Activated T-cell treated with anti-CD3 and anti-CD28 coated beads, Interleukin-2, amount 50 U/mL, for 72 hours (primary cell): ENCODE measurements at places on chromosomes 12 and 14.
A peak's percentile ranks its signal among the peaks of the same experiment; 100 is the strongest.

GRCh38 chr14:22418631-22419030, 170.4 kb downstream of the DAD1 start:
- no peaks in the 10 kb centered on the region for H3K27me3 ChIP-seq
- H3K27ac ChIP-seq = no peak overlapping the region
- no peak overlapping the region for H3K4me3 ChIP-seq
- no peaks in the 10 kb centered on the region for H3K4me1 ChIP-seq
- DNase-seq = no peak

GRCh38 chr12:3119192-3119755, 42.1 kb downstream of the TSPAN9 start:
- peaks cover 20% of the 10 kb centered on the region for H3K27me3 ChIP-seq
- no peak overlapping the region for H3K27ac ChIP-seq
- H3K4me1 ChIP-seq = peaks cover 21% of the 10 kb centered on the region
- H3K36me3 ChIP-seq = no peaks in the 10 kb centered on the region
- DNase-seq = no peak

- no peaks in the 10 kb centered on the region for H3K27me3 ChIP-seq
- no peak overlapping the region for H3K4me3 ChIP-seq
- H3K27ac ChIP-seq = no peak overlapping the region
- no peaks in the 10 kb centered on the region for H3K4me1 ChIP-seq
These were observed 11.6 kb upstream of the UNC119B start for GRCh38 chr12:120698665-120699064.

DNA sequence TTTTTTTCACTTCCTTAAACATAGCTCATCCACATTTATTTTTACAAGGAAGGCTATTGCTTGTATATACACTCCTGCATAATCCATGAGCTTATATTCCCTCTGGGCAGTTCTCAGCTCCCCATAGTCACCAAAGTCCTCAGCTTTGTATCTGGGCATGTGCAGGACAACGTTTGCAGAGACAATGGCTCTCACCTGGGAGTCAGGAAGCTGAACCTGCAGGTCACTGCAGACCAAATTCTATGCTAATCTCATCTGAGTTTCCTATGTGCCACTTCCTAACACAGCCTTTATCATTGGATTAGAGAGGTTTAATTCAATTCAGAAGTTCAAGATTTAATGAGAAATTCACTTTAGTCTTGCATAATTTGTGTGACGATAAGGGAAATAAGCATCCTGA, 131.5 kb downstream of the KCNK10 start:
- no peak for DNase-seq
- H3K4me1 ChIP-seq = peaks cover 7% of the 10 kb centered on the region
- H3K27me3 ChIP-seq = peaks cover 33% of the 10 kb centered on the region
- H3K27ac ChIP-seq = no peak overlapping the region
- no peak overlapping the region for H3K4me3 ChIP-seq

- H3K4me1 ChIP-seq = no peaks in the 10 kb centered on the region
- no peak for DNase-seq
- H3K27me3 ChIP-seq = no peaks in the 10 kb centered on the region
- no peak overlapping the region for H3K4me3 ChIP-seq
These were observed 99.9 kb downstream of the RAD51B start for GRCh38 chr14:67919259-67920032.

DNA sequence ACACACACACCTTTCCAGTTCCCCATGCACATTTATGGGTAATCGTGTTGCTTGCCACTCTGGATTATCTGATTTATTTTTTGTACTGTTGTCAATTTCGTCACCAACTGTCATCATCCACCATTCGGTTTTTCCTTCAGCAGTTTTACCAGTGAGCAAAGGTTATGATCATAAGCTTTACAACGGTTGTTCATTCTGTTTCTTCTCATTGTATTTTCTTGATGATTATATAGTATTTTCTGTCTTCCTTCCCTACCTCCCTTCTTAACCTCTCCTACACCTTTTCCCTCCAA, 680 bp downstream of the NECAP1 start:
- peaks cover 71% of the 10 kb centered on the region for H3K4me1 ChIP-seq
- H3K4me3 ChIP-seq = peak overlapping the region; percentile 95
- peaks cover 11% of the 10 kb centered on the region for H3K36me3 ChIP-seq
- DNase-seq = no peak
- H3K27ac ChIP-seq = peak overlapping the region; percentile 98

- no peak for DNase-seq
- H3K4me3 ChIP-seq = no peak overlapping the region
- no peaks in the 10 kb centered on the region for H3K27me3 ChIP-seq
- H3K36me3 ChIP-seq = no peaks in the 10 kb centered on the region
These were observed 102.5 kb downstream of the FSCB start for GRCh38 chr14:44404599-44404998.

DNA sequence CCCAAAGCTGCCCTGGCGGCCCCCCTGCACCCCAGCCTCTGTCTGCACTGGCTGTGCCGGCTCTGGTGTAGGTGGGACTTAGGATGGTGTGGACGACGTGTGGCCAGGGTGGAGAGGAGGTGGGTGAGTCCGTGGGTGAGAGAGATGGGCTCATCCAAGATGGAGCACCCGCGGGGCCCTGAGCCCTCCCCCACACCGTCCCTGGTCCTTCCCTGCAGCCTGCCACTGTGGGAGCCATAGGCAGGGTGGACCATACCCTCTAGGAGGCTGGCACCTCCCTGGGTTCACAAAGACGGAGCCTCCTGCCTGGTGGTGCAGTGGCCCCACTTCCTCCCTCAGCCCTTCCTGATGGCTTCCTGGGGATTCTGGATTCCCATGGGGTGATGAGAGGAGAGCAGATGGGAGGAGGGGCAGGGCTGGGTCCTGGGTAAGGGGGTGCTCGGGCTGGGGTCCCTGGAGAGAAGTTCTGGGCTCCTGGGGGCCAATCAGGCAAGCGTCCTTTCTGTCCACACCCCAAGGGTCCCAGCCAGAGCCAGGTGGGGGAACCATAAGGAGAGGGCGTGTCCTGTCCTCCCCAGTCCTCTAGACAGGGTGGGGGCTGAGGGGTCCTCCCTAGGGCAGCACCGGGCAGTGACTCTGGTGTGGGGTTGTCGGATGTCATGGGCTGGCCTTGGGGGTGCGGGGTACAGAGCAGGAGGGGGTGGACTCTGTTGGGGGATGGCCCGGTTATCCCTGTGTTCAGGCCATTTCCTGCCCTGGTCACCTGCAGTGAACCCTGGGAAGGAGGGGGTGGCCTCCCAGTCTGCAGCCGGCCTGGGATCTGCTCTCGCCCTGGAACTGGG, 384.8 kb downstream of the TMEM121 start:
- H3K4me1 ChIP-seq = no peaks in the 10 kb centered on the region
- no peak for DNase-seq
- no peak overlapping the region for H3K4me3 ChIP-seq

- DNase-seq = no peak
- H3K4me3 ChIP-seq = no peak overlapping the region
- H3K4me1 ChIP-seq = no peaks in the 10 kb centered on the region
- H3K27me3 ChIP-seq = no peaks in the 10 kb centered on the region
These were observed 22.3 kb upstream of the RAB21 start for GRCh38 chr12:71732357-71732712.

- H3K27ac ChIP-seq = no peak overlapping the region
- no peaks in the 10 kb centered on the region for H3K27me3 ChIP-seq
- no peak for DNase-seq
- peaks cover 12% of the 10 kb centered on the region for H3K36me3 ChIP-seq
These were observed 40.9 kb downstream of the PELI2 start for GRCh38 chr14:56159066-56159465.

DNA sequence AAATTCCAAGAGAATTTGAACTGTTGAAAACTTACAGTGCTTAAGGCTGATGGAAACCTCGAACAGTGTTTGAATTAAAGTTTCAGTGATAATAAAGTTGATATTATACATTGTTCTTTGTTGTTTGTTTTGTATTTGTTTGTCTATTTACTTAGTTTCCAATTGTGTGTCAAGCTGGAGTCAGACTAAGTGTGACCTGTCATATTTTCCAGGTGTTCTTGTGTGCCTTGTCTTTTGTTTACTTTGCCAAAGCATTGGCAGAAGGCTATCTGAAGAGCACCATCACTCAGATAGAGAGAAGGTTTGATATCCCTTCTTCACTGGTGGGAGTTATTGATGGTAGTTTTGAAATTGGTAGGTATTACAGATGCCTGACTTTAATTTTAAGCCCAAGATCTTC, 6.0 kb downstream of the SLCO1C1 start:
- H3K27ac ChIP-seq = no peak overlapping the region
- H3K36me3 ChIP-seq = no peaks in the 10 kb centered on the region
- no peak for DNase-seq
- H3K27me3 ChIP-seq = no peaks in the 10 kb centered on the region
- H3K4me1 ChIP-seq = no peaks in the 10 kb centered on the region
- no peak overlapping the region for H3K4me3 ChIP-seq
